ENCODE measurements at places on chromosomes 1 and 21. TPM values are rescaled to one million over a fixed set of nuclear protein-coding genes. Genes with fewer than 3 reads are reported as not detected.

RXRG gene
- not detected for polyA plus RNA-seq

CYP4A11 gene
- polyA plus RNA-seq: not detected

LCE3D gene
- polyA plus RNA-seq: not detected

KCNE2 gene
- polyA plus RNA-seq: not detected
